Hypothalamus (tissue), 51 donors: ENCODE measurements at places on chromosomes 12 and 14.

DNA sequence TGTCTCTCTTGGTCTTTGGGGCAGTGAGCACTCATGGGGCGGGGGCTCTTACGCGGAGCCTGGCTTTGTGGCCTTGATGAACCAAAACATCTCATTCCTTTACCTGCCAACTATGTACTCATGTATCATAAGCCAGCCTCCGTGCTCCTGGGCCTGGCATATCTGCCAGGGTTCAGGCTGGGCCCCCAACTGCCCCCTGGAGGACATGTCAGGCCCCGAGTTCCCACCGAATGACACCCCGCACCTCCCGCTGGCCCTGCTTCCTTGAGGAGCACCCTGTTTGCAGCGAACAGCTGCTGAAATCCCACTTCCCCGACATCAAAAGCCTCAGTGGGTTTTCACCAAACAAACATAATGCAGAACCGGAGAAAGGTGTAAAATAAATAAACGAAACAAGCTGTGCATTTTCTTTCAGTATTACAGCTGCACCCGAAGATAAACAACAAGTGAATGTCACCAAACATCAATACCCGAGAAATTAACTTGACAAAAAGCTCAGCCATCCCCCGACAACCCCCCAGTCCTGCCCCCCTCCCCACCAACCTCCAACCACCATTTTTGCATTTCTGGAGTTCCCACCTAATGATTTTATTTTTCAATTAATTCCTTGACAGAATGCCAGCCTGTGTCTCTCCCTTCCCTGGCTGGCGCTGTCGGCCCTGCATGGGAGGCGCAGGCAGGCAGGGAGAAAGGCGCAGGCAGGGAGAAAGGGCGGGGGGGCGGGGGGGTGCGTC, 139.2 kb downstream of the RBM19 start:
- DNase-seq: no peak

DNA sequence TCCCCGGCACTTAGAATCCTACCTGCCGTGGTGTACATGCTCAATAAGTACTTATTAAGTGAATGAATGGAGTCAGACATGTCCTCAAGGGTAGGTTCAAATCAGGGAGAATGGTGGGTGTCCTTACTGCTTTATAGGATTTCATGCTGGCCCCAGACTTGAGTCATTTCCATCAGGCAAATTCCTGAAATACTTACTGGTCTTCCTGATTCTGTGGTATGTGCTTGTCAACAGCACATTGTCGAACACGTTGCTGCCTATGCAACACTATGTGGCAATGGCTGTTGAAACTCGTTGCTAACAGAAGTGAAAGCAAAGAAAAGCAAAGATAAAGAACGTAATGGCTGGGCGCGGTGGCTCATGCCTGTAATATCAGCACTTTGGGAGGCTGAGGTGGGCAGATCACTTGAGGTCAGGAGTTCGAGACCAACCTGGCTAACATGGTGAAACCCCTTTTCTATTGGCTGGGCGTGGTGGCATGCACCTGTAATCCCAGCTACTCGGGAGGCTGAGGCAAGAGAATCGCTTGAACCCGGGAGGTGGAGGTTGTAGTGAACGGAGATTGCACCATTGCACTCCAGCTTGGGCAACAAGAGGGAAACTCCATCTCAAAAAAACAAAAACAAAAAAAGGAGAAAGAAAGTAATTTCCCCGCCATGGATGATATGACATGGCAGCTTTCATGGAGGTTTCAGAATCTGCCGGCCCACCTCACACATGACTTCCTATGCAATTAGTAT, 214.9 kb downstream of the ZFP36L1 start:
- no peak for DNase-seq

DNA sequence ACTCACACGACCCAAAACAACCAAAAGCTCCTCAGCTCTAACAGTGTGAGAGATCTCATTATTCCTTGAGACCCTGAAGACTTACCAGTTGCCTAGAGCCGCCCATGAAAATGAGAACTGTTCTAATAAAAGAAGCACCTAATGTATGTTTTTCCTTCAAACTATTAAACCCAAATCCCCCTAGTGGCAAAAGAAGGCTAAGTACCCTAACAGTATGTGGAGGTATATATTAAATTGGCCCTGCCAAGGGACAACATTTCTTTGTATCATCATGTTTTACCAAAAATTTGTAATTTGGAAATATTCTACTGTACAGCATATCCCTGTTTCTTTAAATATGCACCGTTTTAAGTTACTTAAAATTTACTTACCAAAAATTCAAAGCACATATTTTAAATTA, 38.0 kb upstream of the PPFIA2 start:
- DNase-seq: no peak

DNA sequence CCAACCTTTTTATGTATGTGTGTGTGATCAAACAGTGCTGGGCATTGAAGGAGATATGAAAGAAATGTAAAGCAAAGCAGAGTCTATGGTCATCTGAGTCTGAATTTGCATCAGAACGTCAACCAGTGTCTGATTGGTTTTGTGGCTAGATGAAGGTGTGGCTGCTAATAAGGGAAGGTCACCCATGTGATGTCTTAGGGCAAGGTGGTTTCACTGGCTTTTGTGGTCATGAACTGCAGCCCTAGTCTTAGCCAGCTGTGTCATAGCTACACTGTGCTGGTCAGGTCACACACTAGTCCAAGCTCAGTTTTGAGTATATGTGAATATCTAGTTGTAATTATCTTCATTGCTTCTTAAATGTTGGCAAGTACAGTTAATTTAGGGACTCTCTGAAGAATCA, 105.8 kb downstream of the TGFB3 start:
- no peak for DNase-seq

DNA sequence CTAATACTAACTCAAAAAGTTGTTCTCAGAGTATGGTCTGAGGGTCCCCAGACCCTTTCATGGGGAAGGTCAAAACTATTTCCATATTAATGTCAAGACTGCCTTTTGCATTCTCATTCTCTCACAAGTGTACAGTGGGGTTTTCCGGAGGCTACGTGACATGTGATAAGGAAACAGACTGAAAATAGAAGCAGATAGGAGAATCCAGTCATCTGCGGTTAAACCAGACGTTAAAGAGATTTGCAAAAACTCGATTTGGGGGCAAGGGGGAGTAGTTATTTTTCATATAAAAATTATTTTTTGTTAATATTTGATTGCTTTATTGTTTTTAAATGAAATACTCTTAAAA, 1.0 kb upstream of the NAP1L1 start:
- no peak for DNase-seq

- DNase-seq: no peak
Measured at GRCh38 chr14:35140718-35141581, 18.6 kb downstream of the PRORP start.

- no peak for DNase-seq
Measured at GRCh38 chr14:71355324-71356201, 448.3 kb downstream of the PCNX1 start.

- no peak for DNase-seq
Measured at GRCh38 chr12:76874027-76874426, 4.8 kb downstream of the CSRP2 start.

GRCh38 chr12:79547044-79547734, 143.6 kb downstream of the PAWR start:
- no peak for DNase-seq

- DNase-seq: no peak
Measured at GRCh38 chr14:20956376-20956976, 1.2 kb downstream of the RNASE2 start.

- no peak for DNase-seq
Measured at GRCh38 chr12:87086118-87086891, 830.1 kb upstream of the MGAT4C start.

- DNase-seq: no peak
Measured at GRCh38 chr12:61891632-61892031, 368.6 kb upstream of the USP15 start.

GRCh38 chr12:120767071-120768024, 41.7 kb downstream of the ACADS start:
- DNase-seq: no peak

- no peak for DNase-seq
Measured at GRCh38 chr12:129063600-129063999, 210.3 kb downstream of the GLT1D1 start.

GRCh38 chr12:123479442-123480180, 21.7 kb downstream of the SNRNP35 start:
- peak; percentile 65 for DNase-seq

DNA sequence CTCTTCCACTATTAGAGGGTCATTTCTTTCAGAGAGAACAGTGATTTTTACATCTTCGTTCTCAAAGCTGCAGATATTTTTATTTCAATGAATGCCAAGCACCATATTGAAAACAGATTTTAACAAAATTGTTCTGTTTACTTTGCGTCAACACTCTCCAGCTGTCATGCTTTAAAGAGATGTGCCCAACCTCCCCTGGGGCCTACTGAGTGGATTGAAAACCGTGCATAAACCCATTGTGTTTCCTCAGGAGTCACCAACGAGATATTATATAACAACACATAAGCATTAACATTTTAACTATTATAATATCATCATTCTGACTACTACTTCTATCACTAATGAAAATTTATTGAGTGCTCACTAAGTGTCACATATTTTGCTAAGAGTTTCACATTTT, 81.6 kb downstream of the MYF5 start:
- DNase-seq: no peak

DNA sequence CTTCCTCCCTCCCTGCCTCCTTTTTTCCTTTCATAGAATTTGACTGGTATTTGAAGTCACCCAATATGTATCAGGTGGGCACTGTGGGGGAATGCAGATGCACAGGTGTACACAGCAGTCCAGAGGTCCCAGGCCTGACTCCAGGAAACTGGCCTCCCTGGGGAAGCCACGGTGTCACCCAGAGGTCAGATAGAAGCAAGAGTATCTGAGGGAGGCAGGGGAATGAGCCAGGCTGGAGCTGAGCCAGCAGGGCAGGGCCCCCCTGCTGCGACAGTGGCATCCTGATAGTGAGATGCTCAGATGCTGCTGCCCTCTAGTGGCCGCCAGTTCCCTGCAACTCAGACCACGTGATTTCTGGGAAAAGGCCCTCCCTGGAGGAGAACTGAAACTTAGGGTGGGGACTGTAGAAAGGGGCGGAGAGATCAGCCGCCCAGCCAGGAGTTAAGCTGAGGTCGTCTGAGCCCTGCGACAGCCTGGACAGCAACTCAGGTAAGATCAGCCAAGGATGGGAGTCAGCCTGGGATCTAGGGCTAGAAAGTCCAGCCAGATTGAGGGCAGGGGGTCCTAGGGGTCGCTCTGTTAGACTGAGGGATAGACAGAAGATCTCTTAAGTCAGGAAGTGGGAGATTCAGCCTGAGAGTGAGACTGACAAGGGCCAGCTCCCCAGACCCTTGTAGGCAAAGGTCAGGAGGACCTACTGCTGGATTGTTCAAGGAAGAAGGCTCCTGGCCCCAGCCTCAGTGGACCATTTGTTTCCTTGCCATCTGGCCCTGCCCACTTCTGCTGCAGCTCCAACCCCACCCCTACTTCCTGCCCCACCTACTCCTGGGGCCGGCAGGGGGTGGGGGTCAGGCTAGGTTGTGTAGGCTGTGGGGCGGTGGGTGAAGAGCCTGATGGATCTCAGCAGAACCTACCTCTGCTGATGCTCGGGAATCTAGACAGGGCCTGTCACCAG, at the start of gene IRF9:
Gene IRF9, plus strand, starts transcription at position 416 of the 955 bp plus-strand sequence. CDS start 880 bp downstream, outside the sequence.
- DNase-seq: peak; percentile 85

DNA sequence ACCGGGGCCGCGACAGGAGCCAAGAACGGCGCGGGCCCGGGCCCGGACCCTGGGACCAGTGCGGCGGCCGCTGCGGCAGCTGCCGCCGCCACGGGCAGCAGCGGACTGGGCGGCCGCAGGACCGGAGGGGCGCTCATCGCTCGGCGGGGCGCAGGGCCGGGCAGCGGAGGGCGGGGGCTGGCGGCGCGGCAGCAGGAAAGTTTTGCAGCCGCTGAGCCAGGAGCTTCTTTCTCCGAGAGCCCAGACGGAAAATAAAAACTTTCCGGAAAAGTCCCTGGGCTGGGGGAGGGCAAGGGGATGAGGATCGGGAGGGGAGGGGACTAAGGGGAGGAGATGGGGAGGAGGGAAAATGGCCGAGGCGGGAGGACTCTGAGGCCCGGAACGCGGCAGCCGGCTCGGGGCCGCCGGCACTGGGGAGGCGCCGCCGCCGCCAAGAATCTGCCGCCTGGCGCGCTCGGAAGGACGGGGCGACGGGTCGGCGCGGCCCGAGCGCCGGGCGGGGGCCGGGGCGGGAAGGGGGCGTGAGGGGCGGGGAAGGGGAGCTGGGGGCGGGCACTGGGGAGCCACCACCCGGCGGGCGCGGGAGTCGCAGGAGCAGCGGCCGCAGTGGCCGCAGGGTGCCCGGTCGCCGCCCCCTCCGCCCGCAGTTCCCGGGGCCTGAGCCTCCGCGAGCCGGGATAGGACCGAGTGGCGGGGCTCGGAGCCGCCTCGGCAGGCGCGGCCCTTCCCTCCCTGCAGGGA, at the start of gene PRKD1:
Gene PRKD1, minus strand, starts transcription at position 472 of the 741 bp plus-strand sequence.
- peak; percentile 77 for DNase-seq

GRCh38 chr12:93707836-93708235, 30.7 kb downstream of the CRADD start:
- DNase-seq: no peak

DNA sequence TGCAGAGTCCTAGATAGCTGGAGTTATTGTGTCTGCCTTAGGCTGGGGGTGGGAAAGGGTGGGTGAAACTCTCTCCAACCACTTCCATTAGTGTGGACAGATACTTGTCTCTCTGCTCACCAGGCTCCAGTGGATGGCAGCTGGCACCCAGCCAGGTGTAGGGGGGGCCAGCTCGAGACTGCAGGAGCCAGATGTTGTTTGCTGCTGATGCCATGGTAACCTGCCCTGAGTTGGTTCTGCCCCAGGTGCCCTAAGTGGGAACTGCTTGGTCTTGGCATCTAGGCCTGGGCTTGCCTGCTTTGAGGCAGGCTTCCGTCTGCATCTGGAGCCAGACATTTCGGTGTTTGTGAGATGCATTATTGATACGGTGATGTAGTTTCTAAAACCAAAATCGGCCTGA, 82.2 kb downstream of the ADCK1 start:
- no peak for DNase-seq

DNA sequence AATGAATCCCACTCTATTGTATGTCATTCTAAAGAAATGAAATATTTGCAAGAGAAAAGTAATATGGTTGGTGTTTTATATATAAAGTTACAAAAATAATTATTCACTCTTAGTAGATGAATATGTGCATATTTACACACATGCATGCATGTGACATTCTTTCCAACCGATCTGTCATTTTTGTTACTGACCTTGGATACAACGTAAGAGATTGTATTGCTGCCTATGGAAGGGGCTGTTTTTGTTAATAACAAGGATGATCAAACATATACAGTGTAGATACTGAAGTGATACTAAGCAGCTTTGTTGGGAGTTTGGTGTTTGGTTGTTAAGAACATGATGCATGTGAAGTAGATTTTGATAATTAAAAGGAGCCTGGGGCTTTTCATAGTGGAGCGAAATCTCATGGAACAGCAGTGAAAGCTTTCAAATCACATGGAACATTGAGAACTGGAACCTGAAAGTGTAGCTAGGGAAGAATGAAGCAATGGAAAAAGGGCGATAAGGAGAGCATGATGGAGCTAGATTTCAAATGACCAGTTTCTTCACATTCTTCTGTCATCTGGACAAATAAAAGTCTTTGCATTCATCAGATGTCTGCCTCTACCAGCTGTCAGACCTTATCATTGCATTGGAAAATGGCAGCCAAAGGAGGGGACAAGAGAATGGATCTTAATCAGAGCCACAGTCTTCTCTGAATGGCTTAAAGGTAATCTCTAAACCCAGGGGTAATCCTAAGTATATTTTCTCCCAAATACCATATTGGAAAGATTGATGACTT, 10.0 kb downstream of the BORCS5 start:
- DNase-seq: no peak
